ENCODE measurements at places on chromosomes 1 and 21. TPM values are rescaled to one million over a fixed set of nuclear protein-coding genes. Genes with fewer than 3 reads are reported as not detected.

TMEM240 gene
- total RNA-seq: 1.7 TPM

EPHA8 gene
- total RNA-seq: not detected

DAB1 gene
- not detected for total RNA-seq

DNA sequence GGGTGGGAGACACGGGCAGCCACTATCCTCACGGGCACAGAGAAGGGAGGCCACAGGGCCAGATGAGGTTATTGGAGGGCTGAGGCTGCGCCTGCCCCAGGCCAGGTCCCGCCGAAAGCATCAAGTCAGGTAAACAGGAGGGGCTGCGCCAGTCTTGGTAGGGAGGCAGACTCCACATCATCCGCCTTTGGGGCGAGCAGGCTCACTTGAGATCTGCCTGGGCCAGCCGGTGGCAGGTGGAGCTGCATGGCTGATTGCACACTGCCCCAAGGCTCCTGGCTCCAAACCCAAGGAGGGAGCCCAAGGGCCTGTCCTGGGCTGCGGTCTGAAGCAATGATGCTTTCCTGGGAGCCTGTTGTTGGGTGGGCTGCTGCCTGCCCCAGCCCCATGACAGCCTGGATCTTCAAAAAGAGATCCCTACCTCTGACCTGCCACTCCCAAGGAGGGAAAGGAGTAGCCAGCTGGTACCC lies 4.6 kb downstream of the SMIM1 start:
- DNase-seq: no peak

- DNase-seq: peak; percentile 59
Observed at GRCh38 chr1:154206196-154206595, at the start of gene CFAP141. Gene CFAP141, minus strand, starts transcription at chr1:154206333. Its CDS starts 26 bp downstream, at chr1:154206307.

Measured in dermis blood vessel endothelial cell (primary cell).